ENCODE measurements at places on chromosomes 12 and 14. TPM values are rescaled to one million over a fixed set of nuclear protein-coding genes. Genes with fewer than 3 reads are reported as not detected.

Gene CD69
- 2.9 TPM for total RNA-seq

Gene PROX2
- total RNA-seq, result not detected

Gene SMIM41
- 2.9 TPM for total RNA-seq

Gene PCED1B
- total RNA-seq, result 2.1 TPM

Gene GLIPR1L1
- total RNA-seq, result not detected

Gene PSMA6
- 95.9 TPM for total RNA-seq

Gene PTHLH
- 4.0 TPM for total RNA-seq

Gene CDC42BPB
- 93.9 TPM for total RNA-seq

Gene PRH2
- total RNA-seq, result not detected

DNA sequence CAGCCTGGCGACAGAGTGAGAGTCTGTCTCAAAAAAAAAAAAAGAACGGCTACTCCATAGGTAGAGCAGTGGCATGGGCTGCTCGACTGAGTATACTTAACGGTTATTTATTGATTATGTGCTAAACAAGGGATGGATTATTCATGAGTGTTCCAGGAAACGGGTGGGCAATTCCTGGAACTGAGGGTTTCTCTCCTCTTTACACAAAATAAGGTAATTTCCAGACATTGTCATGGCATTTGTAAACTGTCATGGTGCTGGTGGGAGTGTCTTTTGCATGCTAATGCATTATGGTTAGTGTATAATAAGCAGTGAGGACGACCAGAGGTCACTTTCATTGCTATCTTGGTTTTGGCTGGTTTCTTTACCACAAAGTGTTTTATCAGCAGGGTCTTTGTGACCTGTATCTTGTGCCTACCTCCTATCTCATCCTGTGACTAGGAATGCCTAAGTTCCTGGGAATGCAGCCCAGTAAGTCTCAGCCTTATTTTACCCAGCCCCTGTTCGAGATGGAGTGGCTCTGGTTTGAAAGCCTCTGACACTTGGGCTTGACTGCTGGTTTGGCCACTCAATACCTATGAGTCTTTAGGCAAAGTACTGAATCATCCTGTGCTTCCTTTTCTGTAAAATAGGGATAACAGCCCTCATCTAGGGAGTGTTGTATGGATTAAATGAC lies 3.2 kb downstream of the DGLUCY start:
- no peak for DNase-seq

- peak; percentile 19 for DNase-seq
Measured at GRCh38 chr12:13368971-13369370, 172.4 kb downstream of the EMP1 start.

- DNase-seq, result no peak
Measured at GRCh38 chr12:51884676-51885229, 3.1 kb upstream of the ANKRD33 start.

GRCh38 chr14:51294951-51295525 lies 55.0 kb downstream of the TMX1 start:
- peak; percentile 19 for DNase-seq

GRCh38 chr14:32121948-32122347 lies 44.8 kb downstream of the ARHGAP5 start:
- no peak for DNase-seq

- DNase-seq, result no peak
Measured at GRCh38 chr14:100777366-100777817, 48.5 kb upstream of the MEG3 start.

DNA sequence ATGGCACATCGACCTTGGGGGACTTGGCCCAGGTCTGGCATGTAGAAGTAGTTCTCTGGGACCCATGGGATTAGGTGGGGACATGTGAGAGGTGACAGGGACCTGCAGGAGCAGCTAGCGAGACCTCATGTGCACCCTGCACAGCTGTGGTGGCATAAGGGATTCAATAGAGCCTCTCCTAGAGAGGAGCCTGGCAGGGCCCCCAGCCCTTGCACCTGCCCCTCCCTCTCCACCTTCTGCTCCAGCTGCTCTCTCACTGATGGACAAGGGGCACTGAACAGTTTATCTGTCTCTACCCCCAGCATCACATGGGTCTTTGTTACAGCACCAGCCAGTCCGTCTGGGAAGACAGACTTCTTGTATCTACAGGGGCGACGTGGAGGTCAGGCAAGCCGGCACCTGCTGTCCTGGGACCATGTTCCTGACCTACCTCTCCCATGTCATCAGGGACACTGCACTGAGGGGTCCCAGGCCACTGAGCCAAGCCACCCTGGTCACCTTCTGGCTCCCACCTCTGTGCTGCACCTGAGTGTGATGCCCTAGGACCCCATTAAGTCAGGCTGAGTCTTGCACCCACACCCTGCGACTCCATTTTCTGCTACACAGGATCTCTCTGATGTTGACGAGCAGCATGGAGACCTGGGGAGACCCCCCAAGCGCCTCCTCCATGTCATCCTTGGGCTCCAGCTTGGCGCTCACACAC lies 32.6 kb downstream of the DDX11 start:
- DNase-seq, result peak; percentile 90

- DNase-seq, result no peak
Measured at GRCh38 chr14:49939884-49940510, 47.1 kb downstream of the ARF6 start.

DNA sequence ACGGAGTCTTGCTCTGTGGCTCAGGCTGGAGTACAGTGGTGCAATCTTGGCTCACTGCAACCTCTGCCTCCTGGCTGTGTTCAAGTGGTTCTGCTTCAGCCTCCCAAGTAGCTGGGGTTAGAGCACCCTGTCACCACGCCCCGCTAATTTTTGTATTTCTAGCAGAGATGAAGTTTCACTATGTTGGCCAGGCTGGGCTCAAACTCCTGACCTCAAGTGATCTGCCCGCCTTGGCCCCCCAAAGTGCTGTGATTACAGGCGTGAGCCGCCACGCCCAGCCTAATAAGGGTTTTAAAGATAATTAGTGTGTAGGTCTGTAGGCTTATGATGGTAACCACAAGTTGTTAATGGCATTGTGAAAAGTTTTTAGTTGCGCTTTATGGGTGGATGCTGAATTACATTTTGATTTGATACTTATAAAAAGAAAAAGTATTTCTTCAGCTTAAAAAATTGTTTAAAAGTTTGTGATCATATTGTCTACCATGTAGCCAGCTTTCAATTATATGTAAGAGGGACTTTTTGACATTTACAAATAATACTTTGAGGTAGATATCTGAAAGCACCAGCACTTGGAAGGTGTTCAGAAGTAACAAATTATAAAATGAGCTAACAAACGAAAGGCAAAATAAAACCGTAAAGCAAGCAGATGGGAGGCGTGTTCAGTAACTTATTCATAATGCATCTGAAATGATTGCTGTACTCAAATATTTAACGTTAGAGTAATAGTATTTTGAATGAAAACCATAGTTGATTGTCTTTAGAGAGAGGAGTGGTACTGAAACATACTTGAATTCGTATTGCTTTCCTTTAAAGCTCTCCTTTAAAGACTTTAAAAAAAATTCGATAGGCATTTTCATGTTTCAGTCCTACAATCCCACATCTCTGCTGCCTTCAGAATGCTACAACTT lies 37.1 kb downstream of the MDM2 start:
- no peak for DNase-seq

- DNase-seq, result no peak
Measured at GRCh38 chr14:91554535-91555332, 44.6 kb upstream of the PPP4R3A start.

DNA sequence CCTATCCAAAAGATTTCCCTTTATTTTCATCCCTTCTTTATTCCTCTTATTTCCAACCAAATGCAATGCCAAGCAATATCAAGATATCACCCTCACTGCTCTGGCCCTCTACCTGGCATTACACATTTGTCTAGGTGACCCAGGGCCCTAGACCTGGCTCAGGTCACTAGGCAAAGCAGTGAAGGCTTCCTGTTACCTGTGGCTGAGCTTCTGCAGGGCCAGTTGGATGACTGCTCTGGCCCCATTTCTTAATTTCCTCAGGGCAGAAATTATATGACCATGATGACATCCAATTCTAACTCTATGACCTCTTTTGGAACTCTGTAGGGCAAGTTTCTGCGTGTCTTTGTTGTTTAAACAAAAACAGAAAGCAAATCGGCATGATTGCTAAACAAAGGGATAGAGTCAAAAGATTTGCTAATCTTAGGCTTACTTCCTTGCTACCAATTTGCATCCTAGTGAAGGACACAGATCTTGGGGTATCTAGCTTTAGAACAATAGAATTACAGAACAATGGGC lies 7.4 kb upstream of the CCDC198 start:
- no peak for DNase-seq

DNA sequence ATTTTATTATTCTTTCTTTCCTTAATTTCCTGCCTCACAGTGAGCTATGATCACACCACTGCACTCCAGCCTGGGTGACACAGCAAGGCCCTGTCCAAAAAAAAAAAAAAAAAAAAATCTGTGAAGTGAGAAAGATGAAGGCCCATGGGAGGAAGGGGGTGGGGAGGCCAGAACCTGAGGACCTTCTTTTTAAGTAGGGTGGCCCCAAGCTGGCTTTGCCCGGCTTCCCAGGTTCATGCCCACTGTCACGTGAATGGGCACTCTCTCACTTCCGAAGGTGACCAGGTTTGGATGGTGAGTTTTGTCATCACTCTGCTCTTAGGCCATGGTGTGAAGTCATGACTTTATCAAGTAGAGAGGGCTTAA lies 82.3 kb downstream of the TNFAIP2 start:
- DNase-seq, result no peak

DNA sequence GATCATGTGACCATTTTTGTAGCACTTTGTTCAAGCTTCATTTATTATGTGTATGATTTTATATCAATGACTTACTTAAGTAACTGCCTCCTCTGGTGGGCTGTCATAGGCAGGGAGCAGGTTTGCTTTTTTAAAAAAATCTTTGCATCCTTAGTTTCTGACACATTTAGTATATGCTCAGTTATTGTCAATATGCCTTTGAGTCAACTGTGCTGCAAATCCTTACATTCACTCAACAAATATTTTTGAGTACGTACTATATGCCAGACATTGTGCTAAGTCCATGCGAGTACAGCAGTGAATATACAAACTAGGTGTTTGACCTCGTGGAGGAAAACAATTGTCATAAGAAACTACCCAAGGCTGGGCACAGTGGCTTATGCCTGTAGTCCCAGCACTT lies 4.4 kb upstream of the ANAPC5 start:
- no peak for DNase-seq

GRCh38 chr12:116200812-116201211 lies 76.7 kb downstream of the MED13L start:
- DNase-seq, result no peak

DNA sequence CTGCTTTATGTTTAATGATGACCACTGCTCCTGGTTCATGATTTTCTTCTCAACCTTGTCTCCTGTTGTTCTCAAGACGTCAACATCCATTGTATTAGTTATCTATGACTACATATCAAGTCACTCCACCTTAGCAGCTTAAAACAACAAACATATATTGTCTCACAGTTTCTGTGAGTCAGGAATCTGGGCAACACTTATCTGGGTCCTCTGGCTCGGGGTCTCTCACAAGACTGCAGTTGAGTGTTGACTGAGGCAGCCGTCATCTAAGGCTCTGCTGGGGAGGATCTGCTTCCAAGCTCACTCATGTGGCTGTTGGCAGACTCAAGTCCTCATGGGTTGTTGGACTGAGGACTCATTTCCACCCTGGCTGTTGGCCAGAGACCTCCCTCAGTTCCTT lies 27.3 kb upstream of the FRS2 start:
- DNase-seq, result no peak

- no peak for DNase-seq
Measured at GRCh38 chr14:87696485-87696884, 296.5 kb downstream of the GALC start.

GRCh38 chr12:30795410-30796312 lies 40.9 kb upstream of the CAPRIN2 start:
- no peak for DNase-seq

DNA sequence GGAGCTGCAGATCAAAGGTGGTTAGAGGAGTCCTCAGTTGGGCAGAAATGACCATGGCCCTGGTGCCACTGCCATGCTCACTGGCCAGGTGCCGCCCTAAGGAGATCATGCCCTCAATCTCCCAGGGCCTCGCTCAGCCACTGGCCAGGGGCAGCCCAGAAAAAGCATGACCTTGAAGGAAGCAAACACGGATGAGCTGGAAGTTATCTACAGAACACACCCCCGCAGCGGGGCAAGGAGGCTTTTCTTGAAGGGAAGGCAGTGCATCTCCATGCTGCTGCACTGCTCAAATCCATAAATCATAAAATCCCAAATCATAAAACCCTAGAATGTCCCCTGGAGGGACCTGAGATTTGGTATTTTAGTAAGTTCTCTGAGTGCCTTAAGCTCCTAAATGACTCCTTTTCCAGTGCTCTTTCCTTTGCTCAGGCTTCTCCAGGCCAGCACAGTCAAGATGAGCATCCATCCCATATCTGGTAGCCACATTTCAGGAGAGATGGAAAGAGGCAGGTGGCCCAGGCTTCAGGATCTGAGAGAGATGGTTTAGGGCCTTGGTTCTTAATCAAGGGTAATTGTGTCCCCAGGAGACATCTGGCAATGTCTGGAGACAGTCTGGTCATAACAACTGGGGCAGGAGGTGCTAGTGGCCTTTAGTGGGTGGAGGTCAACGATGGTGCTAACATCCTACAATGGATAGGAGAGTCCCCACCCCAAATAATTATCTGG lies 217.3 kb downstream of the RBM19 start:
- no peak for DNase-seq

DNA sequence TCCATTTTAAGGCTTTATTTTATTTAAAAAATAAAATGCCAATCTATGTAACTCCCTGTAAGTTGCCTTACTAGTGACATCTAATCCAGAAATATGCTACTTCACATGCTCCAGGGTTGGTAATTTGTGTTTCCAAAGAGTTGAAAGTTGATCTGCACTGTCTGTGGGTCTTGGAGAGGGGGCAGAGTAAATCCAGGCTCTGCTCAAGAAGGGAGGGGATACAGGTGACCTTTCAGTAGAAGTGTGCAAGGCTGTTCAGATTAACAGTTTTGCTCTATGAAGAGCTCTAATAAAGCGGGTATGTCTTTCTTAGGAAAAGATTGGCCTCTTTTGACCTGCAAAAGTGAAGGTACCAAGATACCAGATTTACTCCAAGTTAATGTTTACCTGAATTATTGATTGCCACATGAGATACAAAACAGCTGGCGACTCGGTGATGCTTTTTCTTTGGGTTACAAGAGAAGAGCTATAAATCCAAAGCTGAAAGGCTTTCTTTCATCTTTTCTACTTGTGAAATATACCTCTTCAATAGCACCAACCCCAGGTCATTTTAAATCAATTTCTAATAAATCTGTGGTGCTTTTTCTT lies 75.6 kb upstream of the FLRT2 start:
- no peak for DNase-seq

GRCh38 chr12:21676776-21677175 lies 19.1 kb upstream of the LDHB start:
- DNase-seq, result no peak

DNA sequence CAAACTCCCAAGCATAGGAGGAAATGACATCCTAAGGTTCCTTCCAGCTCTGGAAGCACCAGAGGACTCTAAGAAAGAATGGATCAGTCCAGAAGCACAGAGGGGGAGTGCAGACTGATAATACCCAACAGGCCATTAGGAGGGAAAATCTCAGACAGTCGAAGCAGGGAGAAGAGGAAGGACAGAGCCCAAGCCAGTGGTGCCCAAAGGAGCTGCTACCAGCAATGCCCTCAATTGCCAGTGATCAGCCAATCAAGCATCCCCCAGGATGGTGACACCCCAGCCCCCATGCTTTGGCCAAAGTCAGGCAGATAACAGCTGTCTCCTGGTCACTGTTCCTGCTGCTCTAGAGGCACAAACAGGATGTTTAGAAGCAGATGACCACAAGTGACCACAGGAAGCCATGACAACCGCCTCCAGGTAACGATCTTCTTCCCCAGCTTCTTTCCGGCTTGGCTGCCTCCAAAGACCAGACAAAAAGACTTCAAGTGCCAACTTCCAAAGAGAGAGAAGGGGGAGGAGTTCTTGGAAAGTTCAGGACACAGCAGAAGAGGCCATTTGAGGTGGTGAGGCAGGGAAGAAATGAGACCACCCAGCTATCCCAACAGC lies 16.2 kb downstream of the PXN start:
- DNase-seq, result no peak

- DNase-seq, result no peak
Measured at GRCh38 chr12:101207086-101207780, 2.8 kb downstream of the SLC5A8 start.

Measured in esophagus muscularis mucosa (tissue), 4 donors.